ENCODE measurements at places on chromosomes 5 and 9. TPM values are rescaled to one million over a fixed set of nuclear protein-coding genes. Genes with fewer than 3 reads are reported as not detected.

DNA sequence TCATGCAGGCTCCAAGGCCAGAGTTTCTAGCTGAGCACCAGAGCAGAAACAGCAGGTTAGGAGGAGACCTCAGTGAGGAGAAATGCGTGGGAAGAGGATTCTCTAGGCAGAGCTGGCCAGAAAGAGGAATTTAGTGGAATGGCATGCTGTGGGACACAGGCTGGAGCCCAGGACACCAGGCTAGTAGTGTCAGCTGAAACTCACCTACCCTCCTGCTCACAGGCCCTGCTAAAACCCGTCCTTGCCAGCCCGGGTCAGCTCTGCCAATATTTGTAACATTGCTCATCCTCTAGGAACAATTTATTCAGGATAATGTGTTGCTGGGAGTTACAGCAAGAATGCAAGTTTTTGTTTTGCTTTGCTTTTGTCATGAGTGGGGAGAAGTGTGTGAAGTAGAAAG lies 40.2 kb upstream of the AGXT2 start:
- no peak for DNase-seq

DNA sequence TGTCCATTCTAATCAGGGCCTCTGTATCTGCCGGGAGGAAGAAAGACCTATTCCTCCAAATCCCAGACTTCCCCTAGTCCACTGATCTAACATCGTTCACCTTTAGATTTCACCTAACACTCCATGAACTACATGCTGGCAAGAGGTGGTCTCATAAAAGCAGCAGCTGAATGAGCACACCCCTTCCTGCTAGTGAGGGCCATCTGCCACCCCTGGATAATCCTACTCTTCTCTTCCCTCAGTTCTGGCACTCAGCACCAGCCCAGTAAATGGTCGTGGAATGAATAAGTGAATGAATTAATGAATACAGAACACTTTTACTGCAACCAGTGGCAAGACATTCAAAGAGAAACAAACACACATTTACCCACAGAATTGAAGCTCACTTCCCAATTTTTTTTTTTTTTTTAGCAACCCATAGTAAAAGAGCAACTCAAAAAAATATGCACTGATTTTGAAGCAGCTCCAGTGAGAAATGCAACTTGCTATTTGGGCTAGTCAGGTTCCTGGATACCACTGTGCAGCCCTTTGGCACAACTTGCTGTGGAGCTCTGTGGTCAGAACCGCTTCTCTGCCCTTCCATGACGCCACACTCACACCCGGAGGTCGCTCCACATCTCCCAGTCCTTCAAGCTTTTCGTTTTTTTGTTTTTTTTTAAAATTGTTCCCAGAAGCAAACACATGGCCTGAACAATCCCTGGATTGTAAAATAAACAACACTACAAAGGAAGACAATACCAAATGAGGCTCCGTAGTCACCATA lies 6.2 kb downstream of the RNF183 start:
- DNase-seq, result no peak

DNA sequence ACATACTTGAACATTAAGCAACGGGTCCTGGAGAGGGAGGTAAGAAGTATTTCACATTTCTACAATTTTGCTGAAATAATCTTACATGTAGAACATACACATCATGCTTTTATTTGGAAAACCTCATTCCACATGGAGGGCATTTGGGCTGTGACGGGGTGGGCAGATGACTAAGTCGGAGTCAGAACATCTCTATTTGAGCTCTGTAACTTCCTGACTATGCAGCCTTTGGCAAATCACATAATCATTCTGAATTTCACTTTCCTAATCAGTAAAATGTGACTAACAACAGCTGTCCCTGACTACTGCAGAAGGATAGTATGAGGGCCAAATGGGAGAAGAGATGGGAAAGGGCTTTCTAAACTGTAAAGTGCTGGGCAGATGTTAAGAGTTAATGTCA lies 17.1 kb upstream of the IL6ST start:
- DNase-seq, result peak; percentile 51

DNA sequence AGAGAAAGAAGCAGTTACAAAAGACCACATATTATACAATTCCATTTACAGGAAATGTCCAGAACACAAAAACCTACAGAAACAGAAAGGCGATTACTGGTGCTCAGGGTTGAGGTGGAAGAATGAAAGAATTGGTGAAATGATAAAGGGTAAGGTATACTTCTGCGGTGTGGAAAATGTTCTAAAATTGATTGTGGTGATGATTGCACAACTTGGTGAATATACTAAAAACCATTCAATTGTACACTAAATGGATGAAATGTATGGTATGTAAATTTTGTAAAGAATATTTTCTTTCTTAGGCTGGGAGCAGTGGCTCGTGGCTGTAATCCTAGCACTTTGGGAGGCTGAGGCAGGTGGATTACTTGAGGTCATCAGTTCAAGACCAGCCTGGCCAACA lies 72.3 kb downstream of the UBAP2 start:
- no peak for DNase-seq

- DNase-seq, result no peak
Observed at GRCh38 chr5:72301557-72301956, 18.5 kb downstream of the MRPS27 start.

GRCh38 chr9:84439250-84439649 lies 98.7 kb upstream of the SLC28A3 start:
- no peak for DNase-seq

DNA sequence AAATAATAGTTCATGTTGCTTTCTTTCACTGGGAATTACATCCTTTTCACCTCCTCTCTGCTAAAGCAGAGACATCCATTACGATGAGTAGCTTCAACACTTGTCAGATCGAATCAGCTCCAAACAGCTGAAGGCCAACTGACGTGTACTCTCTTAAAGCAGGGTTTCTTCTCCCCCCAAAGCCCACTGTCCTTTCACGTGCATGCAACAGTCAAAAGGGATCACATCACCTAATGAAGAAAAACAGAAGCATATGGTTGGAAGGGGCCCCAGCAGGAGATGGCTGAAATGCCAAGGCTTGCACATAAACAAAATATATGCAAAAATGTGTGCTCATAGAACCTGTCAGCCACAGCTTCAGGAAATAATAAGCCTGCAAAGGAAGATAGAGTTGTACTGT lies 421.6 kb downstream of the ANXA1 start:
- no peak for DNase-seq

DNA sequence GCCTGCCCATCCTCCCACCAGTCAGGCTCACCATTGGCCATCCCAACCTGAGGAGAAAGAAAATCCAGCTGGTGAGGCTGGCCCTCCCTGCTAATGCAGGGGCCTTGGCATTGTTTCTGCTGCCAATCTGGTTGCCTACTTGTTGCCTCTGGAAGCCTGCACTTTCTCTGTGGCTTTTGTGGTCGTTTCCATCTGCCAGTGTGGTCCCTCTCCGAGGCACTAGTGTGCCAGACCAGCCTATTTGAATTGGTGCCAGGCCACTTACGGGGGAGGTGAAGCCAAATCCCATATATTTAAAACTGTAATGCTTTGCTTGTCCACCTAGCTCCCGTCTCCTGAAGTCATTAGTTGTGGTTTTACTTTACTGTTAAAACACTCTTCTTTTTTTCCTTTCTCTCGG lies 213.4 kb upstream of the ADAMTSL1 start:
- DNase-seq, result peak; percentile 98

DNA sequence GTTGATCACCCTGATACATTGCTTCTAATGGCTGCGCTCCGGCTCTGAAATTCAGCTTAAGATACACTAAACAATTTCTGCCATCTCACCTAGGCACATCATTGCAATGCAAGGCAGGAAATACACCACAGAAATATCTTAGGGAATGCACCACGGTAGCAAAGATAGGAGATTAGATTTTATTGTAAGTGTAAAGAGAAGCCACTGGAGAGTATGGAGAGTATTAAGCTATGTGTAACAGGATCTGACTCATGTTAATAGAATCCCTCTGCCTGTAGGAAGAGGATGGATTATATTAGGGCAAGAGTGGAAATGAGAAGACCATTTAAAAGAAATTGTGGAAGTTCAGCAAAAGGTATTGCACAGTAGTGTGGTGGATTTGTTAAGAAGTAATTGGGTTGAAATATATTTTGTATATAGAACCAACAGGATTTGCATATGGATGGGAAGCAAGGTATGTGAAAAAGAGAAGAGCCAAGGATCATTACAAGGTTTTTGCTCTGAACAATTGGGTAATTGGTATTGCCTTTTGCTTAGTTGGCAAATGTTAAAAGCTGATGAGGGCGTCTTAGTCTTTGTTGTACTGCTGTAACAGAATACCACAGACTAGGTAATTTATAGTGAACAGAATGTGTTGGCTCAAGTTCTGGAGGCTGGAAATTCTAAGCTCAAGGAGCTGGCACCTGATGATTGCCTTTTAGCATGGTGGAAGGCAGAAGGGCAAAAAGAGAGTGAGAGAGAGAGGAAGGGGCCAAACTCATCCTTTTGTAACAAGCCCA lies 636.1 kb downstream of the PSAT1 start:
- no peak for DNase-seq

GRCh38 chr9:8179381-8180053 lies 379.9 kb upstream of the DMAC1 start:
- no peak for DNase-seq

DNA sequence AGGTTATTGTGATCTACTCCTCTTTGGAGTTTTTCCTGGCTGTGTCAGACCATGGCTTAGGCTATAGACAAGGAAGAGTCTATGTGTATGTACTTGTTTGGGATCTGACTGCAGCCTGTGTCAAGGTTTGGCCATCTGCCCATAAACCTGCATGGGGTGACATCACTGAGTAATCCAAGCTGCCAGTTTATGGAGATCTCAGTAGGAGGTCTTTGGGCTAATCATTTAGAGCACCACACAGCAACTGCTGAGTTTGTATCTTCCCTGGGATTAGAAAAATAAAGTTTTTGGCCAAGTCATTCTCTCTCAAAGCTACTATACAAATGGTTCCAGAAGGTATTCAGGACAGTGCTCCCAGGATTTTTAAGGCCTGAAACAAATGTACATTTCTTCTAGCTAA lies 65.5 kb upstream of the HSPB3 start:
- peak; percentile 80 for DNase-seq

GRCh38 chr5:7781899-7782298 lies 69.0 kb downstream of the CFAP90 start:
- no peak for DNase-seq

GRCh38 chr5:74953937-74954720 lies 87.9 kb upstream of the FAM169A start:
- peak; percentile 16 for DNase-seq

- peak; percentile 36 for DNase-seq
Observed at GRCh38 chr5:132557478-132558172, 848 bp downstream of the RAD50 start.

- DNase-seq, result no peak
Observed at GRCh38 chr5:91403438-91403837, 20.3 kb upstream of the ARRDC3 start.

- no peak for DNase-seq
Observed at GRCh38 chr9:102124465-102124864, 386.0 kb upstream of the GRIN3A start.

- no peak for DNase-seq
Observed at GRCh38 chr5:173672891-173673290, 56.4 kb upstream of the BOD1 start.

- no peak for DNase-seq
Observed at GRCh38 chr5:144072518-144072927, 97.9 kb downstream of the YIPF5 start.

DNA sequence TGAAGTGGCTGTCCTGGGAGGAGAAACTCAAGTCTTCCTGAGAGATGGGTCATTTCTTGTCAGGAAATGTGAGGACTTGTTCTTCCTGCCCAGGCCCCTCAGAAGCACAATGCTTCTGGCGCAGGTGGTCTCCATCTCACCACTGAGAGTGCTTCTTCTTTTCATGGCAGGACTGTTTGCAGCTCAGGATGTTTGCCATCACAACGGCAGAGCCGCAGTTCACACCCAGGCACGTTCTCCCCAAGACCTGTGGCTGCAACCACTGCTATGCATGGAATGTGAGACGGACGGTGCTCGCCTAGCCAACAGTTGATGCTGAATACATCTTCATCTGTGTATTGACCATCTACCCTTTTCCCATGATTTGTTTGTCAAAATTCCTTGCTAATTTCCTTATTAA lies 216.3 kb downstream of the GADD45G start:
- DNase-seq, result no peak

- peak; percentile 86 for DNase-seq
Observed at GRCh38 chr5:175842951-175843793, 28.2 kb upstream of the CPLX2 start.

DNA sequence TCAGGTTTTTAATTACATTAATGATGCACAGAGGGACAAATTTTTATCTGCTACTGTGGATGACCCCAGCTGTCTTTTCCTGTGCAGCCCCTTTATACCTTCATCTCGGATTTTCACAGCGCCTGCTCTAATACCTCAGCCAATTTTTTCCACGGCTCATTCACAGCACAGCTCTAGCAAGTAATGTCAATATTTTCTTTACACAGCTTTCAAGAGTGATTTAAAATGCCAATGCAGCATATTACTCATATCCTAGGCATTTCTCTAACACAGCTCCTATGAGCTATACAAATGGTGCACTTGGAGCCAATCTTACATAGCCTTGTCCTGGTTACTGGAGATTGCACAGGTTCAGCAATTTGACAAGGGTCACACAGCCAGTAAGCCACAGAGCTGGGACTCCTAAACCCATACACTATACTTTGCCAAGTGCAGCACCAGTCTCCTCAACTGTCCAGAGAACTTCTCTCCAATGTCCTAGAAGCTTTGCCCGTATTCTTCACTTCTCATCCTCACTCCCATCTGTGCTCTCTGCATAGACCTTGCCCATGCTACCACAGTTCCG lies 661.8 kb downstream of the DTWD2 start:
- peak; percentile 18 for DNase-seq

GRCh38 chr9:113591899-113592625 lies 128.5 kb downstream of the RGS3 start:
- no peak for DNase-seq

DNA sequence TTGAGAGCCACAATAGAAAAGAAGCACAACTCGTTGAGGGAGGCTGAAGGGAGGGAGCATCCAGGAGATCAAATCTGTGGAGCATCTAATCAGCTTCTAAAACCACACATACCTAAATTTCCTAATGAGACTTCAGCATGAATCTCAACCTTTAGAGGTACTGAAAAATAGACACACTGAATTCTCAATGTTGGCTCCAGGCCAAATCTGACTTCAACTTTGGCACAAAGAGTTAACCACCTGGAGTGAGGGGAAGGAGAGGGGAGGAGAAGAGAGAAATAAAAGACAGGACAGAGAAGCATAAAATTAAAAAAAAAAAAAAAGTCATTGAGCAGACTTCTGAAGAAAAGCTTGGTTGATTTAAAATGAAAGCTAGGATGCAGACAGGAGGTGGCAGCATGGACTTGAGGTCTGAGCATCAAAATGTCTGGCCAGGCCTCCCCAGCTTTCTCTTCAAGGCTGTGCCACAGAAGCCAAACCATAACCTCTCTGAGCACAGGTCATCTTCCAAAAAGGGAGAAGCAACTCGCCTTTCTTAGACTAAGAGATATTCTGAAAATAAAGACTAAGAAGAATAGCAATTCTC lies 205.6 kb downstream of the DENND1A start:
- no peak for DNase-seq

The SPINK13 gene
- not detected for total RNA-seq

The C9 gene
- total RNA-seq, result not detected

The PCDHB16 gene
- 3.7 TPM for total RNA-seq

The IFNA21 gene
- not detected for total RNA-seq

The CBY3 gene
- not detected for total RNA-seq

The GABRA6 gene
- total RNA-seq, result 0.14 TPM

The ENTREP1 gene
- total RNA-seq, result 0.08 TPM

The QRFP gene
- total RNA-seq, result not detected

The COQ4 gene
- total RNA-seq, result 39.6 TPM

The C5orf34 gene
- total RNA-seq, result 14.4 TPM

The RMND5B gene
- 33.8 TPM for total RNA-seq

The CAMK2A gene
- total RNA-seq, result 0.02 TPM

The TARS1 gene
- 307 TPM for total RNA-seq

The SHISAL2B gene
- total RNA-seq, result not detected

The PRLR gene
- 0.12 TPM for total RNA-seq

The HIGD2A gene
- total RNA-seq, result 182 TPM

The TYRP1 gene
- total RNA-seq, result 3.8 TPM

The CXCL14 gene
- 1.7 TPM for total RNA-seq

The SELENOP gene
- total RNA-seq, result 68.9 TPM
